ENCODE measurements at places on chromosomes 7 and 10. TPM values are rescaled to one million over a fixed set of nuclear protein-coding genes. Genes with fewer than 3 reads are reported as not detected.

DNA sequence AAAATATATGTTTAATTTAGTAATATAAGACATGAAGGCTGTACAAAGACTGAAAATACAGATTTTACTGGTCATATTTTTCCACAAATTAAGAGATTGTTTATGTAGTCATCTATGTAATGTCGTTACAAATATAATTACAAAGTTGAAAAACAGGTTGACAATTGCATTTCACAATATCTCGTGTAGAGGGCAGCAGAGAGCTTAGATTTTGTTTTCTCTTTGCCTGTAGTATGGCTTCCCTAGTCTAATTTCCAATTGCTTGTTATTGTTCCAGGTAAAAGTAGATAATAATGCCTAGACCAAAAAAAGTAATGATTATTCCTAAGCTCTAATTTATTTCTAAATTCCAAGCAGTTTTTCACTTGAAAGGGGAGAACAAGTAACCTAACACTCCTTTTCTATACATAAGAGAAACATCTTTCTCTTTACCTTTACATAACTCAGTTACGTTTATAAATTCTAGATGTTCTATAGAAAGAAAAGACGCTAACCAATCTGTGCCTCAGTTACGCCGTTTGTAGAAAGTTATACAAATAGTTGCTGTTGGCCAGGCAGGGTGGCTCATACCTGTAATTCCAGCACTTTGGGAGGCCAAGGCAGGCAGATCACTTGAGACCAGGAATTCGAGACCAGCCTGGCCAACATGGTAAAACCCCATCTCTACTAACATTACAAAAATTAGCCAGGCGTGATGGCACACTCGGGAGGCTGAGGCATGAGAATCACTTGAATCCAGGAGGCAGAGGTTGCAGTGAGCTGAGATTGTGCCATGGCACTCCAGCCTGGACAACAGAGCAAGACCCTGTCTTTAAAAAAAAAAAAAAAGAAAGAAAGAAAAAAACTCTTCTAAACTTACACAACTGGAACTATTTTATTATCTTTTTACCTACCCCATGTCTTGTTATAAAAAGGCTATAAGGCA lies 30.0 kb downstream of the NET1 start:
- DNase-seq: peak; percentile 65

DNA sequence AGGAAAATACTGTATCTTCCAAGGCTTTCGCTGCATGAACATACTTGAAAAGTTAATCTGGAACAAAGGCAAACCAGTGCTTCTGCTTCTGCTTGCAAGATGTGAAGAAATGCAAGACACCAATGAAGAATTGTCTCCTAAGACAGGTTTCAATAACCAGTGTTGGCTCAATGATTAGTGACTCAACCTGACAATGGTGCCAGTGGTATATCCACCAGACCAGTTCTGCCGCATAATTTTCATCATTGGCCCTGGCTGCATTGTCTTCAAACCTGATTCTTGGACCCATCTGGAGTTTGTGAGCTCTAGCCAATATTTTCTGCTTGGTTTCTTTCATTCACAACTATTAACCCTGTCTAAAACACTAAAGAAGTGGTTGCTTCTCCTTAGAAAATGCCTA lies 13.6 kb upstream of the STAMBPL1 start:
- no peak for DNase-seq

DNA sequence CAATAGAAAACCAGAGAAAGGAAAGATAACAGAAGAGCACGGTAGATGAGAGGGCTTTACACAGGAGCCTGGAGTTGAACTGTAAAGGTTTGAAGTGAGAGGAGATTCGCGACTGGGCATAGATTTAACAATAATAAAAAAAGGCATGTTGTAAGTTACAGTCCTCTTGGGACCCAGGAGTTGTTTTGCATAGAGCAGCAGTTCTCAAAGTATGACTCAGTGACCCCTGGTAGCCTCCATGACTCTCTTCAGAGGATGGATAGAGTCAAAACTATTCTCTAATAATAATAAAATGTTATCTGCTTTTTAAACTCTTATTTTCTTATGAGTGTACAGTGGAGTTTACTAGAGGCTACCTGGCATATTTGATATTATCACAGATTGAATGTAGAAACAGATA lies 262.3 kb downstream of the SORCS3 start:
- DNase-seq: no peak

The TUBB8 gene
- total RNA-seq: not detected

DNA sequence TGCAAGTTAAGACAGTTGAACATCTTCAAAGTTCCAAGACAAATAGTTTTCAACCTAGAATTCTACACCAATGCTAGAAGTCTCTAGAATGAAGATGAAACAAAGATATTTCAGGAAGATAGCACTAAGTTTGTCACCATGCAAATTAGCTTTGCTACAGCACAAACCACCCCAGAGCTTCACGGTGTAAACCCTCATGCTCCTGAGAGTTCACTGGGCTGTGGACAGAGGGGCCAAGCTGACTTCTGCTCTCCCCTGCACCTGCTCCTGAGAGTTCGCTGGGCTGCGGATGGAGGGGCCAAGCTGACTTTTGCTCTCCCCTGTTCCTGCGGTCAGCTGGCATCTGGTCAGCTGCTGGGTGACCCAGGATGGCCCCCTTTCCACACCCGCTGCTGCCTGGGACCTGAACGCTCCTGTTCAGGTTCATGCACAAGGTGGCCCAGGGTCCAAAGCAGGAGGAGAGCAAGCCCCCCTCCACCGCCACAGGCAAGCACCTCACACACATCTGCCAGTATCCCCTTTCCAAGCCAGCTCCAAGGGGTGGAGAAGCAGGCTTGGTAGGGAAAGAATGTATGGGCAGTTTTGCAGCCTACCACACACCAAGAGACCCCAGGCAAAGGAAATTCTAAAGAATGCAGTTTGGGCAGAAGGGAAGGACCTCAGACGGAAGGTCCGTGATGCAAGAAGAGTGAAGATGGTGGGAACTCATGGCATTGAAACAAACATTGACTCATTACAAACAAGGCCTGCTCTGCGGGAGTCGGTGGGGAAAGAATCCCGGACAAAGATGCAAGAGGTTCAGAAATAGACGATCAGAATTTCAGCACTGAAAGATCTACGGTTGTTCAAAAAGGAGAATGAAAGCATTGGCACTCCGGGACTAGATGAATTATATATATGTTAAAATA lies 137.8 kb upstream of the PPP2R2D start:
- DNase-seq: no peak

The RGR gene
- total RNA-seq: not detected

The SHH gene
- 10.4 TPM for total RNA-seq

GRCh38 chr7:51312951-51313737 lies 3.5 kb downstream of the COBL start:
- no peak for DNase-seq

GRCh38 chr7:70660154-70660818 lies 471.7 kb upstream of the GALNT17 start:
- DNase-seq: no peak

- no peak for DNase-seq
Measured at GRCh38 chr10:11049806-11050205, 32.1 kb downstream of the CELF2 start.

DNA sequence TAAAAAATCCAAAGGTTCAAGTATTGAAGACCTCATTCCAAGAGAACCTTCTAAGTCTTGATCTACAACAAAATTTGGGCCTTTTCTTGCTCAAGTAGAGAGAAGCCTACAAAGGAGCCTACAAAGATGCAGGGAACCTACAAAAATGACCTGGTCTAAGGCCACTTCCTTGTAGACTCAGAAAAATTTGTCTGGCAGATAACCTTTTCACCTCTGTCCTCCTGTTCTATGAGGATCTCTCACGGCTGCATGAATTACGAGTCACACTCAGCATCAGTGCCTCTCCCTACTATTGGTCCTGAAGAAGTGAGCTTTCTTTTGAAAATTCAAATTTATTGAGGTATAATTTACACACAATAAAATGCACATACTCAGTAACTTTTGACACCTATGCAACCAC lies 29.3 kb downstream of the CCNJ start:
- DNase-seq: no peak

- peak; percentile 92 for DNase-seq
Measured at GRCh38 chr7:135335628-135336139, 102.0 kb downstream of the STRA8 start.

GRCh38 chr7:114923403-114923713 lies 1.5 kb downstream of the MDFIC start:
- DNase-seq: no peak

DNA sequence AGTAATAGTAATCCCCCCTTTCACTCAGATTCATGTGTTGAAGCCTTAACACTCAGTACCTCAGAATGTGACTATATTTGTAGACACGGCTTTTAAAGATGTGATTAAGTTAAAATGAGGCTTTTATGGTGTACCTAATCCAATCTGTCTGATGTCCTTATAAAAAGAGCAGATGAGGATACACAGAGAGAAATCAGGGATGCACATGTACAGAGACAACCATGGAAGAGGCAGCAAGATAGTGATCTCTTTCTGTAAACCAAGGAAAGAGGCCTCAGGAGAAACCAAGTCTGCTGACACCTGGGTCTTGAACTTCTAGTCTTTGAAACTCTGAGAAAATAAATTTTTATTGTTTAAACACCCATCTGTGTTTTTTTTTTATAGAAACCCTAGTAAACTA lies 44.0 kb upstream of the ZNF365 start:
- DNase-seq: no peak

The SYT15 gene
- 1.0 TPM for total RNA-seq
